Vagina (tissue), 2 donors: ENCODE measurements at places on chromosomes 1 and 21. TPM values are rescaled to one million over a fixed set of nuclear protein-coding genes. Genes with fewer than 3 reads are reported as not detected.

The TSEN15 gene
- 18.4 TPM for total RNA-seq

GRCh38 chr1:193558491-193559028 is 372.1 kb upstream of the B3GALT2 start:
- DNase-seq, result no peak

DNA sequence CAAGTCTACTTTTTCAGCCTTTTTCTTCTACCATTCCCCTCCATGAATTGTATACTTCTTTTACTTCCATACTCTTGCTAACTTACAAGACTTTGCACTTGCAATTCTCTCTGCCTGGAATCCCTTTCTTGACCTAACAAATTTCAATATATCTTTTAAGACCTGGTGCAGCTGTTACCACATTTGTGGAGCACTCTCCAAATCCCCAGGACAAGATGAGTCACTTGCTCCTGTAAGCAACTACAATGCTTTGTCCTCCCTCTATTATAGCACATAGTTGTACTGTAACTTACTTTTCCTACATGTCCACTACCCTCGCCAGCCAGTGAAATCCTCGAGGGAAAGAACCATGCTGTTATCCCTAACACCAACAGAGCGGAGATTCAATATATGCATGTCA is 43.1 kb downstream of the WARS2 start:
- no peak for DNase-seq

The CNKSR1 gene
- total RNA-seq, result 21.9 TPM

- DNase-seq, result no peak
Measured at GRCh38 chr1:31467005-31467674, 54.1 kb downstream of the SERINC2 start.

DNA sequence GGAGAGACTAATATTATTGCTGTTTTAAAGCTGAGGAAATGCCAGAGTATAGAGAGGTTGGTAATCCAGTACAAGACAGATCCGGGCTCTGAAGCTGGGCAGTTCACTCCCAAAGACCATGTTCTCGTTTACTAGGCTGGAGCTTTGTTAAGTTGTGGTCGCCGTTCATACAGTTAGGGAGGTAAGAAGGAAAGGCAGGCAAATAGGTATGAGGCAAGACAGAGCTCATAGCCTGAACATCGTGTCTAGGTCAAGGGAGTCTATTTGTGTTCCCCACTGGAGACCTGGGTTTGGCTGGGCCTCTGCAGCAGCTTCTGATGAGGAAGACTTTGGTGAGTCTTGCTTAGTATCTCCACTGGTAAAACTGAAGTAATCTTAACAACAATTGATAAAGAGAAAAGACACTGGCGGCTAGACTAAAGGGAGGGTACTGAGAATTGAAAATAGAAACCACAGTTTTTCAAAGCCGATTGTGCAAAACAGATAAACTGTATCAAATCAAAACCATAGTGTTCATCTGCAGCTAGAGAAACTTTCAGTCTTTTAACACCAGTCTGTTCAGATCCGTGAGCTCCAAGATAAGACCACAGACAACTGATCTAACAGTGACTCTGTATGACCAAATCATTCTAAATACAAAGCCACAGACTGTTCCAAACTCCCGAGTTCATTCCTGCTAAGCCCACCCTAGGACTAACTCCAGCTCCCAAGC is 217.0 kb upstream of the FAM78B start:
- DNase-seq, result no peak

GRCh38 chr1:172536256-172536655 is 3.3 kb downstream of the SUCO start:
- DNase-seq, result no peak

DNA sequence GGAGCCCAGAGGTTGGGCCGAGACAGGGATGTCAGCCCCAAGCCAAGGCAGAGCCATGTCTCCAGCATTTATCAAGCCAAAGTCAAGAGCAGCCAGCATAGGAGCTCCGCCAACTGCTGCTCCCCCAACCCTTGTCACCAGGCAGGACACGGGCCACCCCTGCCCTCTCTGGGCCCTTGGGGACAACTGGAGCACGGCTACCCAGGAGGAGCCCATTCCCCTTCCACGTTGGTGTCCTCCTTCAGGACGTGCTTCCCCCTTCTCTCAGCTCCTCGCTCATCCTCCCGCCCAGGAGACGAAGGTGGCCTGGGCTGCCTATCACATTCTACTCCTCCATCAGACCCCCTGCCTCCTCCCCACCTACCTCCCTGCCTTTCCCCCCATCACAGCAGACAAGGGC is 19.9 kb upstream of the PEF1 start:
- DNase-seq, result no peak

The GPX7 gene
- total RNA-seq, result 9.8 TPM

DNA sequence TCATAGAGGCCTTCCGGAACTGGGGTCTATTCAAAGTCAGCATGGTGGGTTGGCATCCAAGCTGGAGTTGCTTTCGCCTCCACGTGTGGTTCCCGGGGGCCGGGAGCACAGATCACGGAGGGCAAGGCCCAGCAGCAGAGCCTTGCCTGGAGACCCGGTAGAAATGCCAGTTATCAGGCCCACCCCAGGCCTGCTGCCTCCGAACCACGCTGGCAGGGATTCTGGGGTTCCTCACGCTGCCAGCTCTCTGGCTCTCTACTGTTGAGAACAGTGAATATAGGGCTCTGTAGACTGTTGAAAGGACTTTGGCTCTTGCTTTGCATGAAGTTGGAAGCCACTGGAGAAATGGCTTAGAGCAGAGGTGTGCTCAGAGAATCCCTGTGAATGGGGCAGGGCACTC is 127.5 kb downstream of the RIPK4 start:
- no peak for DNase-seq

DNA sequence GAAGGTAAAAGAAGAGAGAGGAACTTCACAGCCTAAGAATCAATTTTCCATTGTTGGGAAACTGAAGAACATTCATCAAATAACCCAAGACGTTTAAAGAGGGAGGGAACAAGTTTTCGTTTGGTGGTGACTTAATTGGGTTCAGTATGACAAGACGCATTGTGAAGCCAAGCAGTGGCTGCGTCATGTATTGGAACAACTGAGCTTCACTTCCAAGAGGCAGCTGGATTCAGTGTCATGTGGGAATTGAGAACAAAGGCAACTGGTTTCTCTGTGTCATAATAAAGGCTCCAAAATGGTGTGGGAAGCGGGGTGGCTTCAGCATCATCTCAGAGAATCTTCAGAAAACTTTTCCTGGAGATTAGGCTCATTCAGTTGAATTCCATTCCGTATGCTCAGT is 29.8 kb upstream of the RC3H1 start:
- no peak for DNase-seq

DNA sequence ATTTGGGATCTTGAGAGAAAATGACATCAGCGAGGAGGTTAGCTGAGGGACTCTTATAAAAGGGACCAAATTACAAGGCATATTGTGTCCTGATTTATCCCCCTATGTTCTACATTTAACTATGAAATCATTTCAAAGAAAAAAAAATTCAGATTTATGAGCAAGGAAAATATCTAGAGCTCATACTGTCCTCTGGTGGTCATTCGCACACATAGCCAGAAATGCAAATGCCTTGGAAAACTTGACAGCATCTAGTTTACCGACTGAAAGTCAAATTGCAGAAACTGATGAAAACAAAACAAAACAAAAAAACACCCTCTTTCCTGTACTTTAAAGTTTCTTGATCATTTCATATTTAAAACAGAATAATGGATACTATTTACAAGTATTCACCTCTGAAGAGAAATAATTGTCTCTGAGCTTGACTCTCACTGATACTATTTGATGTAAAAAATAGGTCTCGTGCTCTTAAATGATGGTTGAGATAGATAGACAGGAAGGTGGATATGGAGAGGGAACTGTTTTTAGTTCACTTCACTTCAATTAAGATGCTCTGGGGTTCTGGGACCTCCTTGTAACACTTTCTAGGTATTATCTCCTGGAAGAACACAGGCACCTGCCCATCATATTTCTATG is 253.8 kb downstream of the PCP4 start:
- no peak for DNase-seq

DNA sequence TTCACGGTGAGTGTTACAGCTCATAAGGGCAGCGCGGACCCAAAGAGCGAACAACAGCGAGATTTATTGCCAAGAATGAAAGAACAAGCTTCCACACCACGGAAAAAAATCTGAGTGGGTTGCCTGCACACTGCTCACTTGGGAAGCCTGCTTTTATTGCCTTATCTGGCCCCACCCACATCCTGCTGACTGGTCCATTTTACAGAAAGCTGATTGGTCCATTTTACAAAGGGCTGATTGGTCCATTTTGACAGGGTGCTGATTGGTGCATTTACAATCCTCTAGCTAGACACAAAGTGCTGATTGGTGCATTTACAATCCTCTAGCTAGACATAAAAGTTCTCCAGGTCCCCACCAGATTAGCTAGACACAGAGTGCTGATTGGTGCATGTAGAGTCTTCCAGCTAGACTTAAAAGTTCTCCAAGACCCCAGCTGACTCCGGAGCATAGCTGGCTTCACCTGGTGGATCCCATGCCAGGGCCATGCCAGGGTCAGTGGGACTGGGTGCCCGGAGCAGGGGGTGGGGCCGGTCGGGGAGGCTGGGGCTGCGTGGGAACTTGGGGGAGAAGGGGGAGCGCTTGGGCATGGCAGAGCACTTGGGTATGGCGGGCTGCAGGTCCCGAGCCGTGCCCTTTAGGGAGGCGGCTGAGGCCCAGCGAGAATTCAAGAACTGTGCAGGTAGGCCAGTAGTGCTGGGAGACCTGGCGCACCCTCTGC is 75.4 kb upstream of the ATP1A1 start:
- no peak for DNase-seq

The RXRG gene
- total RNA-seq, result not detected

DNA sequence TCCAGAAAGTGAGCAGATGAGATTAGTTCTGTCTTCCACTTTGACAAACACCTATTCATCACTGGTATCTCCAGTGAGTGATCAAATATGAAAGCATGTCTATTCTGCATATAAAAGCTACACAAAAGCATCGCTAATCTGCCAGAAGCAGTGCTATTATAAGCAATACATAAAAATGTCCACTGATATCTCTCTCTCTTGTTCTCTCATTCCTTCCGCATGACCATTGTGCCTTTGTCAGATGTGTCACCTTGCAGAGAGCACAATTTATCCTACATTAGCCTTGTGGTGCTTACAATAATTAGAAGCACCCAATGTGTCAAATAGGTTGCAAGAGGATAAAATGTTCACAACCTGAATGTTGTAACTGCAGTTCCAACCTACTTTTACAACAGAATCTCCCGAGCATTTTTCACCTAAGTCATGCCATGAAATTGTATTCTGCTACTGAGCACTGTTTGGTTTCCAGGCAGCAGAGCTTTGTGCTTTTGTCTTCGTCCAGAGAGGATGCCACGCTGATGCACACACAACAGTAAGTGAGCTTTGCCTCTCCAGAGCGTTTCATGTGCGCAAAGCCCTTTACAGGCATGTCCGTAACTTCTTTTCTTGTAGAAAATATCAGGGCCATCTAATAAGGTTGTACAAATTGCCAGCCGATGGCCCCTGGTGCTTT is 198.7 kb upstream of the PLD5 start:
- no peak for DNase-seq

The DMAP1 gene
- 52.3 TPM for total RNA-seq

DNA sequence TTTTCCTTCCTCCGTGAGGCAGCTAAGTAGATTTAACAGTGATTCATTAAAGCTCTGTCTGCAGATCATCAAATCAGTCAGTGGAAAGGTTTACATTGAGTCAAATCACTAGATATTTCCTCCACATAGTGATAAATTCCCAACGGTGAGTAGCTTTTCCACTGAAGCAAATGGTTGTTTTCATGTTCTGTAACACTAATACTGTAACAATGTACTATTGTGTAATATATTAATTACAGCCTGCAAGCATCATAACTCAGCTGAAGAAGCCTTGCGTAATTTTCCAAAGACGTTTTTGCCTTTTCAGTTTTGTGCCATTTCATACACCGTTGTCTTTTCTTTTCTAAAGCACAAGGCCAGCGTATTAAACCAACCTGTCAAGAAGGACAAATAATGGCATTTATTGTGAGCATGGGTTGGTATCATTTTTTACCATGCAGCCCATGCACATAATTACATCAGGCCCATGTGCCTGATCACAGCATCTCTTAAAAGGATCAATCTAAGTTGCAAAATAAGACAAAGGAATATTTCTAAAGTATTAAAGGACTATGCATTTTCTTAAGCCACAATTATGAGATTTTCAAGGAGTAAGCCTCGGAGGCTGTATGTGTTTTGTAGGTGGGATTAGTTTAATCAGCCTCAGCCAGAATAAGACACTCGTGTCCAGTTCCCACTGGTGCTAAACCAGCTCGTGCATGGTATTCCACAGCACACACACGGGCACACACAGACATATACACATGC is 16.7 kb upstream of the PDE9A start:
- DNase-seq, result no peak

- no peak for DNase-seq
Measured at GRCh38 chr1:43821471-43821870, 112.1 kb upstream of the ARTN start.

- no peak for DNase-seq
Measured at GRCh38 chr1:36183309-36183856, 27.4 kb downstream of the MAP7D1 start.

The OR2L5 gene
- not detected for total RNA-seq

The WDR64 gene
- total RNA-seq, result not detected

The C2CD4D gene
- not detected for total RNA-seq

- DNase-seq, result peak; percentile 91
Measured at GRCh38 chr1:115492019-115492595, 149.7 kb upstream of the VANGL1 start.

The SMCP gene
- total RNA-seq, result not detected

The TNFAIP8L2 gene
- total RNA-seq, result 7.6 TPM

The CLIC4 gene
- total RNA-seq, result 164 TPM

DNA sequence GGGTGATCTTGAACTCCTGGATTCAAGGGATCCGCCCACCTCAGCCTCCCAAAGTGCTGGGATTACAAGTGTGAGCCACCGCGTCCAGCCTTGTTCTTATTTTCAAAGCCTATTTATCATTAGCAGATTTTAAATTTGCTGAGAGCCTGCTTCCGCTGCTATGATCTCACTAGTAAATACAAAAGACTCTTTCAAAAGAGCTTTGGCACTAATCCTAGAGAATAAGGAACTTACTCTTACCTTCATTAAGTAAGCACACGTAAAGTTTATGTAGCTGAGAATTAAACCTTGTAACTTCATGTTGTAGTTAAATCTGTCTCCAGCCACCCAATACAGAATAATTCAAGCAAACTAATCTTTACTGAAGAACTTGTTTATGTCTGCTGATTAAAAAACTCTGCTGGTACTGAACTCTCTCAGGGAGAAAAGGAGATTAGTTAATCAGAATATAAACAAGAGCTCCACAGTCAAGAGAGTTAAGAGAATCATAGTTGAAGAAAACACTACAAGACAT is 72.3 kb downstream of the RUSC1 start:
- no peak for DNase-seq

DNA sequence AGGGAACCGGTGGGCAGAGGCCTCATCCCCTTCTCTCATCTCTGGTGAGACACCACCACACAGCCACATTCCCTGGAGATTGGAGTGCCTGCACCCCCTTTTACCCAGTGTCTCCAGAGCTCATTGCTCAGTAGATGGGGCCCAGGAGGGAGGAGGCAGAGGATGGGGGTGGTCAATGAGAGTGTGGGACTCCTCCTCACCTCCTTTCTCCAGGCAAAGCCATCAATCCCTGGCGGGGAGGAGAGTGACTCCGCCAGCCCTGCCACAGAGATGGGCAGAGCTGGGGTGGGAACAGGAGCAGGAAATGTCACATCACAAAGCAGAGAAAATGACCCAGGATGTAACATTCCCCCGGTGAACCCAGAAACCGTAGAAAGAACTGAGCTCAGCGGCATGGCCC is 117.2 kb downstream of the MATN1 start:
- DNase-seq, result peak; percentile 18

- no peak for DNase-seq
Measured at GRCh38 chr1:221166559-221167318, 287.5 kb downstream of the HLX start.

GRCh38 chr1:237111807-237112206 is 69.8 kb downstream of the RYR2 start:
- no peak for DNase-seq

GRCh38 chr1:168485048-168485447 is 58.7 kb downstream of the XCL2 start:
- DNase-seq, result no peak
